ENCODE measurements at places on chromosomes 2 and 18.

DNA sequence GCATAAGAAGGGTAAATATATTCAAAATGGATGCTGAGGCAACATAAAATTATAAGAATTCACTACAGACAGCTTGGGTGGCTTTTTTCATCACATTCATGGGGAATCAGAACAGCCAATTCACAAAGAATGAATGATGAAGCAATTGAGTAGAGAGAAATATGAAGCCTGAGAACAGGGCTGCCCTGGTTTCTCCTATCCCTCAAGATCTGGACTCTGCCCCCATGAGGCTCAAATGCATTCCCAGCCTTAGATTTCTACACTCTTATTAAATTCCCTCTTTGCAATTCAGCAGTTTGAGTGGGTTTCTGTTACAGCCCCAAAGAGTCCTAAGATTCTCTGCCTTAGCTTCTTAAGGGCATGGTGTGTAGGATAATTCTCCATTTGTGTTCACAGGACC lies 172.5 kb downstream of the MAIP1 start:
- ATAC-seq: no peak
- no peaks in the 10 kb centered on the region for H3K36me3 ChIP-seq
- H3K4me3 ChIP-seq: no peak overlapping the region
- H3K27ac ChIP-seq: no peak overlapping the region
- H3K27me3 ChIP-seq: no peaks in the 10 kb centered on the region
- H3K4me1 ChIP-seq: no peaks in the 10 kb centered on the region

DNA sequence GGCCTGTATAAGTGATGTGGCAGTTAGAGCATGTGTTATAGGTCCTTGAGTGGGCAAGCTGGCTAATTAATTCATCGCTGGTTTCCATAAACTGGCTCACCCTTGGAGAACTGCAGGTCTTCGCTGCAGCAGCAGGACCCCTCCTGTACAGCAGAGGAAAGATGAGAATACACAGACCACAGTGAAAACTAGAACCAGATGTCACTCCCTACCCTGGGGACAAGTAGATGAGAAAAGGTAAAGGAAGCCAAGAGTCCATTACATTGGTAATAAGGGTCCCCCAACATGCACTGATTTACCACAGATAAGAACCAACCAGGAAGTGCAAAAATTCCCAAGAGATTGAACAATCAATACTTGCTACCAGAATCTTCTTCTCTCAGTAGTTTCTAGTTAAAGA lies 415.6 kb upstream of the LYPD1 start:
- no peak for ATAC-seq
- H3K4me3 ChIP-seq: no peak overlapping the region
- no peaks in the 10 kb centered on the region for H3K36me3 ChIP-seq
- H3K4me1 ChIP-seq: no peaks in the 10 kb centered on the region
- no peak overlapping the region for H3K27ac ChIP-seq
- H3K27me3 ChIP-seq: no peaks in the 10 kb centered on the region

DNA sequence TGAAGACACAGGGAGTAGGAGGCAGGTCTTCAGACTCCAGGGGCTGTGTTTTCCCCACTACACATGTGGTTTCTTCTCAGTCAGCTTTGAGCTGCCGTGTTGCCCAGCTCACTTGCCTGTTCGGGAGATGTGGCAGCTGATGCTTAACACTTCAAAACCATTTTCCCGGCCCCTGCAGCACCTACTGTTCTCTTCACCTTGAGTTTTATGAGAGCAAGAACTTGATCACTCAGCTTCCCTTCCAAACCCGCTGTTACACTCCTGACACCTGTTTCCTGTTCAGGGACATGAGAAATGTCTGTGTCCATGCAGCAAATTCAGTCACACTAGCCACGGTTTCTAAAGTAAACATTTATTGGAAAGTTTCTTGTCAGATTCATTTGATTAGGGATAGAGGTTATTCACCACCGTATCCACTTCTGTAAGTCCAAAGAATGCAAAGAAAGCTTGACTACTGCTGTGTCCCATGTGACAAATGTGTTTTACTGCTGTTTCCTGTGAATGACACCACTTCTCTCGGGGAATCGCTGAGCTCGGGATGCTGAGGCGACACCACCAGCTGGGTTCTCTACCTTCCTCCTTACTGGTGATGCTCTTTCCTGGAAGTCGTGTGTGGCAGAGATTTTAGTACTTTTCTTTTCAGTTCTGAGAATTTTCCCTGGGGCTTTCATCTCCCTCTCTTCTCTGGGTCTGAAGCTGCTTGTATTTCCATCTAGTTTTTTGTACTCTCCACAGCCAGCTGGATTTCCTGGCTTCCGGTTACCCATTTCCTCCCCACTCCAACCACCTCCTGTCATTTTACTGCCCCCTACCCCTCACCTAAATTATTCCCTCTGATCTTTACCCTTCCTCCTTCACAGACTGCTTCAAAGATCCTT lies 91.7 kb downstream of the KLF7 start:
- no peaks in the 10 kb centered on the region for H3K36me3 ChIP-seq
- ATAC-seq: peak; percentile 18

GRCh38 chr2:158488442-158489216 lies 31.9 kb downstream of the PKP4 start:
- no peak for ATAC-seq
- peak overlapping the region; percentile 49 for H3K27ac ChIP-seq
- H3K4me3 ChIP-seq: no peak overlapping the region

- H3K36me3 ChIP-seq: no peaks in the 10 kb centered on the region
- H3K4me1 ChIP-seq: no peaks in the 10 kb centered on the region
- H3K27ac ChIP-seq: no peak overlapping the region
- no peak overlapping the region for H3K4me3 ChIP-seq
- no peaks in the 10 kb centered on the region for H3K27me3 ChIP-seq
Measured at GRCh38 chr2:112618383-112618782, 27.4 kb upstream of the SLC20A1 start.

DNA sequence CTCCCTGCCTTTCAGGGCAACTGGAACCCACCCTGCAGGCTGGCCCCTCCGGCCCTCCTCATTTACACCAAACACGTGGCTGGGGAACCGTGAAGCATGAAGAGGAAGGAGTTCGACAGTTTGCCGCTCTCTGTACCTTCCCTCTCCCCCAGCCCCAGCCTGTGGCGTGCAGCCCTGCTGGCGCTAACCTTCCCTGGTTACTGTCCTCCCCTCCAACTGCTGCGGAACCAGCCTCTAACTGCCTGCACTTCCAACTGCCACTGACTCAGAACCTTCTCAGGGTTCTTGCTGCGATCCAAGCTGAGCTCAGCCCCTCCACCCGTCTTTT lies 19.2 kb upstream of the GNAL start:
- no peak overlapping the region for H3K27ac ChIP-seq
- H3K27me3 ChIP-seq: peaks cover 22% of the 10 kb centered on the region
- H3K4me1 ChIP-seq: no peaks in the 10 kb centered on the region
- no peak overlapping the region for H3K4me3 ChIP-seq
- ATAC-seq: no peak

DNA sequence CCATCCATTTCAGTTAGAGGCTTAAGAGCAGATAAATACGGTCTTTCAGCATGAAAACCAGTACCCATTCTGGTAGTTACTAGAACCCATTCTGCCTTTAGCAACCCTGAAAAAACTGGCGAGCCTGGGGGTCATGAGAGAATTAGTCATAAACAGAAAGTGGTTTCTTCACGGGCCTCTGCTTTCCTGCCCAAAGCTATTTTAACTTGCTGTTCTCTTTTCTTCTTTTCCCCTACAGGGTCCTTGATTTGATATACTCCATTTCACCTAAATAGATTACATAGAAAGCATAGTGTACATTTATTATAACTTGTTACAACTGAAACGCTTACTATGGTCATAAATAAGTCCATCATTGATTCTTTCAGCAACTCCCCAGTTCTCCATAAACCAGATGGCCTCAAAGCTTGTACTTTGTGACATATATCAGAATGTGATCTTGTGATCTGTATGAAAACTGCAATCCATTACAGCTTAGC lies 48.3 kb downstream of the WDFY1 start:
- peaks cover 4% of the 10 kb centered on the region for H3K36me3 ChIP-seq
- no peak overlapping the region for H3K4me3 ChIP-seq
- H3K27ac ChIP-seq: no peak overlapping the region
- ATAC-seq: no peak

DNA sequence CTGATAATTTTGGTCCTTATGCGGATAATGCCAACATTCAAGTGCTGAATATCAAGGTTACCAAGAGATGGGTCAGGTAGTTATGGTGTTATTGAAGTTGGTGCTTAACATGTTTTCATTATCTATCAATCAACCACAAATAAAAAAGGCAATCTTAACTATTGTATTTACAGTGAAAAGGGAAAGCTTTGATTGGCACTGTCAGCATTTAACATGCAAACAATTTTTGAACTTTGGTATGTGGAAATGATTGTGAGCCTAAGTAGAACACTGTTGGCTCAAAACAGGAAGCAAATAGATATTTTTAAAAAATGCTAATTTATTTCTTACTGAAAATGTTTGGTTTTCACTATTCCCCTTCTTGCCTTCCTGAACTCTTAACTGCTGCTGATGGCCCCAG lies 21.9 kb downstream of the APLF start:
- no peak overlapping the region for H3K4me3 ChIP-seq
- no peak overlapping the region for H3K27ac ChIP-seq
- no peaks in the 10 kb centered on the region for H3K27me3 ChIP-seq
- no peaks in the 10 kb centered on the region for H3K36me3 ChIP-seq
- no peaks in the 10 kb centered on the region for H3K4me1 ChIP-seq

GRCh38 chr18:13895505-13896033 lies 19.8 kb downstream of the MC2R start:
- no peaks in the 10 kb centered on the region for H3K4me1 ChIP-seq
- H3K4me3 ChIP-seq: no peak overlapping the region
- ATAC-seq: no peak

DNA sequence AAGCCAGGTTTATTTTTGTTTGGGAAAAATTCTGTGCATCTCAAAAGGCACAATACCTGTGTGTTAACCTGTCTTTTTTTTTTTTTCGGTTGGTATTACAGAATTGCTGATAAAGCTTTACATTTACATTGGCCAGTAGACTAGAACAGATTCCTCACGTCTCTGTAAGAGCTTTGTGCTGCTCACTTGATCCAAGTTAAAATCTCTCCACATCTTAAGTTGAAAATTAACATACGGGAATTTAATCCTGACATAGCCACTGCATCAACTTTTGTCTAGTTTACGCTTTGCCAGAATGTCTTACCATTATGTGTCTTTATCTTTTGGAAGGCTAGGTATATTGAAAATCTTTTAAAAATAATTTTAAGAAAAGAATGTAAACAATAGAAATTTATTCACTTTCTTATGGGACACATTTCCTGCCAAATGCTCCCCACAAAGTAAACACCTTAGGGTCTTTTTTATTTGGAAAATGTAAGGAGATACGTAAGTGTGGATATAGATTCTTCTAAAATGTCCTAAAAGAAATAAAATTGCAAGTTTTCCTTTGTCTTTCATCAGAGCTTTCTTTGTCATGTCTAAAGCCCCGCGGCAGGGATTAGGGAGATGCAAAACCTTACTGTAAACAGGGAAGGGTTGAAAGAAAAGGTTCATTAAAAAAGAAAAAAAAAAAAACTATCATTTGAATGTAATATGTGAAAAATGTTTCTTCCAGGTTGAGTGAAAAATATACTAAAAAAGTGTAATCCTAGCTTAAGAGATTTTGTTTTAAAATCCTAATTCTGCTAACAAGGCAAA lies 912.8 kb downstream of the NRXN1 start:
- H3K27me3 ChIP-seq: no peaks in the 10 kb centered on the region
- H3K27ac ChIP-seq: no peak overlapping the region
- no peak overlapping the region for H3K4me3 ChIP-seq
- no peaks in the 10 kb centered on the region for H3K36me3 ChIP-seq
- H3K4me1 ChIP-seq: no peaks in the 10 kb centered on the region
- no peak for ATAC-seq

- no peaks in the 10 kb centered on the region for H3K4me1 ChIP-seq
- no peaks in the 10 kb centered on the region for H3K36me3 ChIP-seq
- no peak overlapping the region for H3K27ac ChIP-seq
- ATAC-seq: no peak
- H3K4me3 ChIP-seq: no peak overlapping the region
Measured at GRCh38 chr2:12847694-12848575, 131.2 kb downstream of the TRIB2 start.

Data from gastroesophageal sphincter (tissue), 4 donors.